ENCODE measurements at places on chromosomes 4 and X.
A peak's percentile ranks its signal among the peaks of the same experiment; 100 is the strongest.

GRCh38 chr4:3461515-3462291 is 1.4 kb upstream of the DOK7 start:
- DNase-seq, result peak; percentile 91

DNA sequence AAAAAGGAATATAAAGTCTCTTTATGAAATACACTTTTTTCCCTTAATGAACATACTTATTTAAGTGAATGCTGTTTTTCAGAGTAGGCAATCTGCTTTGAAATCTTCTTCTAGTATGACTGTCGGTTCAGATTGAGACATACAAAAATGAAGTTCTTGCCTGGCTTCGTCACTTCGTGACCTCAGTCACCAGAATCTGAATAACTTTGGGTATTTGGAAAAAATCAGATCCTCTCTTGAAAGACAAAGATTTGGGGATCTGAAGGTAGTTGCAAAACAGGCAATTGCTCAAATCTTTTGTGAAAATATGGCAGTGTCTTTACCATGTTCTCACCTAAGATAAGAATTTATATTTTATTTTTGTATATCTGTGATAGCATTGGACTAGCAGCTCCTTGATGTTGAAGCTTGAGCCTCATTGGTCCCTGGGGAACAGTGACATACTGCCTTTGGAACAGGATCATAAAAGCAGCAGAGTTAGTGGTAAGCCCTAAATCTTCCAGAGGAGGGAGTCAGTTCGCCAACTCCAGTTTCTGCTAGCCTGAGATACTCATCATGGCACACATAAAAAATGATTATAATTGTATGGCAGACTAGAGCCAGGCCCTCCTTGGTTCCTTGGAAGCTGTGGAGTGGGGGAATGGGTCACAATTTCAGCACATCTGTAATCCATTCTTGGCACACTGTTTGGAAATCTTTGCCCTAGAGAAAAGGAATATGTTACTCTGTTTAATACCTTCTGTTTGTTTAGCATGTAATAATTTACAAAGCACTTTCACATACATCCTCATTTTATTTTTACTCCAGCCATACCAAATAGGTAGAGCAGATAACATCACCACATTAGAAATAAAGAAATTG is 5.0 kb downstream of the ARFIP1 start:
- peak; percentile 32 for DNase-seq

DNA sequence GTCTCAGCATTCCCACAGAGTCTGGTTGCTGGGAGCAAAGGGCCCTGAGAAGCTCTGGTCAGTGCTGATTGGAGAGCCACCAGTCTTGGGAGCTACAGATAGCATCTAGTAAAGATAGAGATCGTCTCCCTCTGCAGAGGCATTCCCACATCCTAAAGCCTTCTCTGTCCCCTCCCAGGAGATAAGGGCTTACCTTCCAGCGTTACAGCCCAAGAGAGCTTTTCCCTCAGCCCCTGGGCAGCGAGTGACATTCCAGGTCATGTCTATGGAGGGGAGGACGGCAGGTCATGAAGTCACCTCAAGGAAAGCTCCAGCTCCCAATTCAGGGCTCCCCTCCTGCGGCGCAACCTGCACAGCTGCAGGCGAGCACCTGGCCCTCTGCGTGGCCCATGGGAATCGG is 29.9 kb downstream of the CLDN34 start:
- no peak for DNase-seq

- DNase-seq, result no peak
Measured at GRCh38 chr4:7710576-7711306, 228.9 kb downstream of the AFAP1 start.

GRCh38 chr4:102168580-102168979 is 176.7 kb downstream of the SLC39A8 start:
- DNase-seq, result no peak

DNA sequence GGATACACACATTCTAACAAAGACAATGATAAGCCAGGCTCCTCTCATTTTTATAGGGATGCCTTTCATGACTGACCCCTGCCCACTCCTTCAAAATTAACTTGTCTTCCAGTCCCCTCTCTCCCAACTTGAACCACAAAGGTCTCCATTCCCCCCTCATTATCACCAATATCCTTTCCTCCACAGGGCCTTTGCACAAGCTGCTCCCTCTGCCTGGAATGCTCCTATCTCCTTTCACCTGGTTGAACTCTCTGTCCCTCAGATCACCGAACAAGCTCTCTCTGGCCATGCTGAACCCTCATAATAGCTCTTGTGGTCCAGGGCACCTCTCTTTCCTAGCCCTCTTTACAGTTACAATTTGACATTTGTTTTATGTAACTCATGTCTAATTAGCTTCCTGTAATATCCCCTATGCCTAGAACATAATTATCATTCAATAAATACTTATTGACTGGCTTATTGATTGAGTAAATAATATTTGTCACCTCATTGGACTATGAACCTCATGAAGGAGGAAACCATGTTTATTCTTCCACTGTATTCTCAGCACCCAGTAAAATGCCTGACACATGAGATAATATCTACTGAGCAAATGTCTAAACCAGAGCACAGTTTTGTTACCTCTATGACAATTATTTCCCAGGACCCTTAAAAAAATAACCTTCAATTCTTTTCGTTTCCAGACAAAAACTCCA is 266.3 kb upstream of the RASGEF1B start:
- no peak for DNase-seq

DNA sequence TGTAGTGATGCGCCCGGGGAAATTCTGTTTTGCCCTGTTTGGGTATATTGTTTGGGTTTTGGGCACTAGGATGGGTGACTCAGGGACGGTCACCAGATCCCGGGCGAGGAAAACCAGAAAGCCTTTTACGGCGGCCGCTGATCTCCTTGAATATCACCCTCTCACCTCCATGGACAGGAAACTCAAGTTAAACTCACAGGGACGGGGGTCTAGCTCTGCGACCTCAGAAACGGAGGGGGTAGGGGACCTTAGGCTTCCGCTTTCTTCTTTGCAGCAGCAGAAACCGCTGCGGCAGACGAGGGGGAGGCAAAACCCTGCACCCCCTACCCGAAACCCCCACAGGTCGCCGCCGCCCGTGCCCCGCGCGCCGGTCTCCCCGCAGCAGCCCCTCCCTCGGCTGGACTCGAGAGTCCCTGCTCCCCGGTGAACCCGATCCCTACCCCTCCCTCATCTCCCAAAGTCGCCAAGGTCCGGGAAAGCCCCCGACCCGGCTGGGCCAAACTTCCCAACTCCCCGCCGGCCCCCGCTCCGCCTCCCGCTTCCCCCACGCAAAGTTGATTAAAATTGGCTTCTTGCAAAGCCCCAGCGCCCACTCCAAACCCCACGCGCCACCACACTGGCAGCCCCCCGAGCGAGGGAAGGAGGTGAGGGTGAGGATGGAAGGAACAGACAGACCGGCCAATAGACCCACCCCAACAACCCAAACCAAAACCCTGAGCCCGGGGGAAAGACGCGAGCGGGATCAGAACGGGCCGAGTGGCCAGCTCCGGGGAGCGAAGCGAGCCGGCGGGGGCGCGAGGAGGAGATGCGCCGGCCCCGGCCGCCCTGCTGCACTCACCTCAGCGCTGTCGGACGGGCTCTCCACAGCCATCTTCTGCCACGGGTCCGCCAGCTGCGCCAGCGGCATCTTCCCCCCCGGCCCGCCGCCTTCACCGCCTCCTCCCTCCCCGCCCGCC is 705 bp downstream of the RPS6KA3 start:
- DNase-seq, result peak; percentile 28

DNA sequence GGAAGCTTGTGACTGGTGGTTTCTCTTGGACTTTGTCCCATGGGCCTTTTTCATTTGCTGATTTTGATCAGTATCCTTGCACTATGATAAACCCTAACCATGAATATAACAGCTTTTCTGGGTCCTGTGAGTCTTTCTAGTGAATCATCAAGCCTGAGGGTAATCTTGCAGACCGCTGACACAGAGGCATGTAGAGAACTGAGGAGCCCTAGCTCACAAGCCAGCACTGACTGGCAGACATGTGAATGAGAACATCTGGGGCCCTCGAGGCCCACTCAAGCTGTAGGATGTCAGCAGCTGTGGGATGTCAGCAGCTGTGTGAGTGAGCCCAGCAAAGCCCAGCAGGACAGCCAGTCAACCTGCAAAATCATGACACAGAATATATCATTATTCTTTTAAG is 36.7 kb downstream of the HMGB3 start:
- peak; percentile 13 for DNase-seq
